CD4-positive, alpha-beta T cell treated with Interleukin-6 at 100 ng/mL for 8 hours (primary cell): ENCODE measurements at places on chromosomes 4 and X.

DNA sequence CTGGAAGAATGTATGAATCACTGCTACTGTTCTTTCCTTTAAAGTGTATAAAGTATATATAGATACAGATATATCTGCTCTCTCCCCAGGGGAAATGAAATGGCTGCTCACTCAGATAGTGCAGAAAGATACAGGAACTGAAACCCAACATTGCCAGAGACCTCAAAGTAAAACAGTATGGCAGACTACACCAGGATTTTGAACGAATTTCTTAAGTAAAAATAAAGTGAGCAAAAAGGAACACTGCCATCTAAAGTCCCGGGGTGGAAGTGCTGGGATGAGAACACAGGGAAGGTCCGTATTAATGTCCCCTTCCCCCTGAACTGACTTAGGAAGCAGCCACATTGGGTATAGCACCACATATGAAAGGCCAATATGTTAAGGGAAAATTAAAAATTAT, 93.4 kb downstream of the TMA16 start:
- DNase-seq, result no peak

GRCh38 chr4:52842792-52843191, 19.3 kb upstream of the RASL11B start:
- no peak for DNase-seq

GRCh38 chr4:142600952-142601351, 245.1 kb downstream of the INPP4B start:
- no peak for DNase-seq

GRCh38 chr4:153013202-153013977, 77.3 kb downstream of the FHDC1 start:
- DNase-seq, result no peak

DNA sequence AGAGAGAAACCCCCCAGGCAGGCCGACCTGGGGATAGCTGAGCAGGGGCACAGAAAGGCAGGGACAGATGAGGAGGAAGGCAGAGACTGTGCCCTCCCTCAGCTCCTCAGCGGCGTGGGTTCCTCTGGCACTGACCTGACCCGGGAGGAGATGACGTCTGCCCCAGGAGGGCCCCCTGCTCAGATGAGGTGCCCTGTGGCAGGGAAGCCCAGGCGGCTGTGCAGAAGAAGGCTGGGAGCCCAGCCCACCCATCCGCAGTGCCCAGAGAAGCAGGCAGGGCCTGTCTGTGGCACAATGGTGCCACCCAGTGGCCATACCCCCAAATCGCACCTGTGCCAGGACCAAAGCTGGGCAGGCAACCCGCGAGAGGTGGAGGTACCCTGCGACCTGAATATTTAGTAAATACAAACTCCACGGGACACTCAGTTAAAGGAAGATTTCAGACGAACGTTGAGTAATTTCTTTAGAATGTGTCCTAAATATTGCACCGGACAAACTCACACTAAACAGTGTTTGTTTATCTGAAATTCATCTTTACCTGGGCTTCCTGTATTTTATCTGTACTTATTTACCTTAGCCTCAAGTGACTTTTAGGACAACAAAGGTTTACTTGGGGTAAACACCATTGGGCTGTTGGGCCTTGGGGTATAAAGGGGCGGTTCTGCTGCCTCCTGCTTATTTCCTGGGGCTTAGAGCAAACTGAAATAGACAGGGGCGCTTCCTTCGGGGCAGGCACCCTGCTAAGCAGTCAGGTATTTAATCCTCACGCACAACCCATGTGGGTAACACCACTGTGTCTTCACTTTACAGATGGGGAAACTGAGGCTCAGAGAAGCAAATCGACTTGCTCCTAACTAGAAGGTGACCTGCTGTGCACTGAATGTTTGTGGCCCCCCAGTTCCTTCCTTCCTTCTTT, 46.5 kb upstream of the HMX1 start:
- peak; percentile 29 for DNase-seq

GRCh38 chr4:122968227-122968812, 45.9 kb upstream of the NUDT6 start:
- DNase-seq, result no peak

GRCh38 chr4:28313729-28314713, 1453.4 kb downstream of the STIM2 start:
- DNase-seq, result no peak

DNA sequence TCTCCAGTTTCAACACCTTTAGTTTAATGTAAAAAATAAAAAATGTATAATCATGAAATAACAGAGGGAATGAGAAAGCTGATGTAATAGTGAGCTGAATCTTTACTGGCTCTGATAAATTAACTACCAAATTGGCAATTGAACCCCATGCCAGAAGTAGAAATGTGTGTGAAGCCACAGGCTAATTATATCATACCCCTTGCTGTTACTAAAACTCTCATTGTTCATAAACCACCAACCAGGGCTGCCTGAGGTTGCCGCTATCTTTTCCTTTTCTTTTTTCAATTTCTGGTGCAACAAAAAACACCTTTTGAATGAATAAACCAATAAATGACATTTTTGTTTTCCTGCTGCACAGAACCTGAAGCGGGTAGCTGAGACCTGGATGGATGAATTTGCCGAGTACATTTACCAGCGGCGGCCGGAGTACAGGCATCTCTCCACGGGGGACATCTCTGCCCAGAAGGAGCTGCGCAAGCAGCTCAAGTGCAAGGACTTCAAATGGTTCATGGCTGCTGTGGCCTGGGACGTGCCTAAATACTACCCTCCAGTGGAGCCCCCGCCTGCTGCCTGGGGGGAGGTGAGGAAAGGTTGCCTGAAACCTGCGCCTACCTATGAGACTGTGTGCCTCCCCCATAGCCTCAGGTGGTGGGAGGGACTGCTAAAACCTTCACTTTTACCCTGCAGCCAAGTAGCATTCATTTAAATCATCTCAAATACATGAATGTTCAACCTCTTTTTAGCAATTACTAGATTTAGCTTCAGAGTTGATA, 216.7 kb upstream of the GALNT7 start:
- no peak for DNase-seq

DNA sequence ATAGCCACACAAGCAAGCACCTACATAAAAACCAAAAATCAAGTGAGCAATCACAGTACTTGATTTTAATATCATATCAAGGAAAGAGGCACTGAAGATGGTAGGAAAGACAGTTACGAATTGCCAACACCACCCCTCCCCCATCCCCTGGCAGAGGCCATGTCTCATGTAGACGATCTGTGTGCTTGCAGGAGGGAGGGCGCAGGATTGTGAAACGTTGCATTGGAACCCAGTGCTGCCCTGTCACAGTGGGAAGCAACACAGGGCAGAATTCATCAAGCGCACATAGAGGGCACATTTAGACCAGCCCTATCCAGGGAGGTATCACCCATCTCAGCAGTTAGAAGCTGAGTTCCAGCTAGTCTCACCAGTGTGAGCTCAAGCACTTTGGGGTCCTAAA, 359.8 kb downstream of the DMD start:
- DNase-seq, result no peak

DNA sequence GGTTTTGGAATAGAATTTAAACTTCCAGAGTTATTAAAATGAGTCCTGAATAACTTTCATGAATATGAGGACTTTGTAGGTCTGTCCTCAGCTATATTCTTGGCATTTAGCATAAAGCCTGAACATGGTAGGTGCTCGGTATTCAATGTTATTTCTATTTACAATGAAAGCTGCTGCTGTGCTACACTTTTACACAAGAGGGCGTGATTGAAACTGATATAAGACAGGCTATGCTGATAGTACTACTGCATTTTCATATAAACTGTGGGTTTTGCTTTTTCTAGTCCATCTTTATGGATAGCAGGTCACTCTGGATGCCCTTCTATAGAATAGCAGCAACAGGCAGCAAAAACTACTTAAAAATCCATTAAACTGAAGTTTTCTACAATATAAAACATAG, 12.3 kb upstream of the GNPDA2 start:
- DNase-seq, result no peak

- no peak for DNase-seq
Measured at GRCh38 chrX:18210470-18210869, 10.2 kb downstream of the BEND2 start.

- no peak for DNase-seq
Measured at GRCh38 chr4:162016219-162016618, 147.6 kb downstream of the FSTL5 start.

- DNase-seq, result no peak
Measured at GRCh38 chr4:113409181-113409580, 352.4 kb downstream of the CAMK2D start.

DNA sequence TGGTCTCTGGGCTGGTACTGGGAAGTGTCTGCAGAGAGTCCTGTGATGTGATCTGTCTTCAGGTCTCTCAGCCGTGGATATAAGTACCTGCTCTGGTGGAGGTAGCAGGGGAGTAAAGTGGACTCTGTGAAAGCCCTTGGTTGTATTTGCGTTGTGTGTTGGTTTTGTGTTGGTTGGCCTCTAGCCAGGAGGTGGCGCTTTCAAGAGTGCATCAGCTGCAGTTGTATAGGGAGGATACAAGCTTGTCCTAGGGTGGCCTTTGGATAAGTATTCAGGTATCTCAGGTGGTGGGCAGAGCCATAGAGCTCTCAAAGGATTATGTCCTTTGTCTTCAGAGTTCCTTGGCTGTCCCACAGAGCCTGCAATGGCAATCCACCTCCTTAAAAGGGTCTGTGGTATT, 111.6 kb downstream of the MAGEB17 start:
- no peak for DNase-seq

DNA sequence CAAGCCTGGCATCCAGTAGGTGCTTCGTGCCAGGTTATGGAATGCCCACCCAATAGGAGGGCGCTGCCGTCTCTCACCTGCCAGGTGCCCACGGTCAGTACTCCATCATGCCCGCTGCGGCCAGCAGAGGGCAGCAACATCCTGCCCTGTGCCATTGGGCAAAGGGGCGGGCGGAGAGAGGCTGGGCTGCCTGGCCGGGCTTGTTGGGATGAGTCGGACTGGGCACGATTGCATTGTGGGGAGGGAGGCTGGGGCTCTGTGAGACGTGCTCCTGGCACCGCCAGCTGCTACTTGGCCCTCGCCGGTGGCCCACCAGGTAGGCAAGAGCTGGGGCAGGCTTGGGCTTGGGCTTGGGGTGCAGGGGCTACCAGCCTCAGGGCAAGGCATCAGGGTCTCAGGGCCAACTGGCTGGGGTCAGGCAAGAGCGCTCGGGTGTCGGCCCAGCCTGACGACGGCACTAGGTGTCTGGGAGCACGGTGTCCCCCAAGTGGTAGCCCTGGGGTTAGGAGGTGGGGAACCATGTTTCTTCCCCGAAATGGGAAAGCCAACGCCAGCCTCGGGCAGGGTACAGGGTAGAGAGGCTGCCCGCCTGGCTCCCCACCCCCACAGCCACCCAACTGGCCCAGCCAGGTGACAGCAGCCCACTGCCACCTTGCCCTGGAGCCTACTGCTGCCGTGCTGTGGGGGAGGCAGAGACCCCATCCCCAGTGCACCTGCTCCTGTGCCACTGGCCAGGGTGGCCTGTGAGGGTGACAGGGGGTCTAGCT, at the start of gene PLXNB3:
PLXNB3 (plus strand) TSS at position 261 of the 767 bp plus-strand sequence. CDS start 1,287 bp downstream, outside the sequence.
- DNase-seq, result peak; percentile 76

GRCh38 chrX:16671005-16671404, 21.0 kb downstream of the S100G start:
- DNase-seq, result peak; percentile 29

DNA sequence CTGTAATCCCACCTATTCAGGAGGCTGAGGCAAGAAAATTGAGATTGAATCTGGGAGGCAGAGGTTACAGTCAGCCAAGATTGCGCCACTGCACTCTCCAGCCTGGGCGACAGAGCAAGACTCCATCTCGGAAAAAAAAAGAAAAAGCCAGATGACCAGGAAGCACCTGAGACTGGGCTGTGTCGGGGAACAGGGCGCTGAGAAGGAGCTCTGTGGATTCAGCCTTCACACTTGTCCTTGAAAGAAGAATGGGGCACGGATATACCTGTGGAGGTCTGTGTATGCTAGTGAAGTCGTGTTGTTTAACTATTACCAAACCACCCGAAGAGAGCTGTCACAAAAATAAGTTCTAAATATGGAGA, 39.3 kb upstream of the TADA2B start:
- no peak for DNase-seq

- DNase-seq, result no peak
Measured at GRCh38 chr4:172202480-172203076, 389.4 kb downstream of the GALNTL6 start.

DNA sequence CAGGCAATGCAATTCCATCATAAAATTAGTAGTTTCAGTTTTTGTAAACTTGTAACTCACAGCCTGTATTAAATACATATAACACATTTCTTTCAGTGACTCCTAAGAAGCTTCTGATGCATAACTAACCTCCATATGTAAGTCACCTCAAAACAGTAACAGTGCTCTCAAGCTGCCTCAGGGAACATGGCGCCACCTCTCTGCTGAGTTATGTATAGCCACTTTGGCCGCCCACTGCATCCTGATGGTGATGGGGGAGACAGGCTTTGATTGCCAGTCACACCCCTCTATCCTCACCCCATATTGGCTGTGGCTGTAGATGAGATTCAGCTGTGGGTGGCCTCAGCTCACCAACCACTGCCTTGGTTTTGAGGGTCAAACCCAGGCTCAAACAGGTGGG, 54.3 kb downstream of the LRBA start:
- peak; percentile 19 for DNase-seq

DNA sequence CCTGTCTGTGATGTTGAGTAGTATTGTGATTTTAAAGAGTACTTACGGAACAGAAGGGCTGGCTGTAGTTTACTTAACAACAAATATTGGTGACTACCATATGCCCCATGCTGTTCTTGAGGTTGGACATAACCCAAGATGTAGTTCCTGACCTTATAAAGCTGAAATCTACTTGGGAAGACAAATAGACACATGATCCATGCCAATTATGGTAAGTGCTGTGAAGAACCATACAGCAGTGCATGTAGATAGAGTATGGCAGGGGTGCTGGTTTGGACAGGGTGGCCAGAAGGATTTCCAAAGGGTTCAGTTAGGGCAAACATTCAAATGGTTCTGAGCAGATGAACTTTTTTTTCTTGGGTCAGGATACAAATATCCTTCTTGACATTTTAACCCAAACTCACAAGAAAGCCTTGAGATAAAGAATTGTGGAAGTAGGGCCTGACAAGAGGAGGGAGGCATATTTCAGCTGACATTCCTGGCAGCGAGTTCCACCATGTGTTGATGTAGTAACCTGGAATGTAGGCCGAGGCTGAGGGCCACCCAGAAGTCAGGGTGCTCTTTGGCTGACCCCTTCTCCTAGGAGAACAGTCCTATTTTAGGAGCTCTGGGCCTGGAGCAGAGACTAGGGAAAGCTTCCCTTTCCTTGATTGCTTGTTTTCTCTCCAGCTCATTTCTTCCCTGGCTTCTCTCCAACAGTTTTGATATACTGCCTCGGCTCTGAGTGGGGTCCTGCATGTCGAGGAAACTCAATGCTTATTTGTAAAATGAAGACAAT, 74.2 kb downstream of the FREM3 start:
- DNase-seq, result no peak

DNA sequence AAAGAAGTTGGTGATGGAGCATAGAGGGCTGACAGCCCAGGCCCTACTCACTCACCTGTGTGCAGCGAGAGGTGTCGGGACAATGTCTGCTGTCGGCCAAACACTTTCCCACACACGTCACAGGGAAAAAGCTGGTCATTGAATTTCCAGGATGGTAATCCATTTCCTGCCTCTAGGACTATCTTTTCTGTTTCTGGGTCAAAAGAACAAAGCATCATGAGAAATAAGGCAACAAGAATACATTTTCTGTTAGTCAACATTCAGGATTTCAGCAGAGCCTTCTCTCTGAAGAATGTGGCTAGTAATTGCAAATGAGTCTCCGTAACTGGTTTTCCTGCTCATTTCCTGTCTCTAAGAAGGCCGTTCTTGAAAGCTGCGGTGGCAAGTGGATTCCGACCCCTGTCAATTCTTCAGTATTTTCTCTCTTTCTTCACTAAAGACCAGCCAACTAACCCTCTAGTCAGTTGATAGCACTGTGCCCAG, 99.4 kb downstream of the C4orf51 start:
- no peak for DNase-seq

- no peak for DNase-seq
Measured at GRCh38 chr4:1766106-1767060, 26.7 kb upstream of the FGFR3 start.
